ENCODE measurements at places on chromosomes 12 and 14.

DNA sequence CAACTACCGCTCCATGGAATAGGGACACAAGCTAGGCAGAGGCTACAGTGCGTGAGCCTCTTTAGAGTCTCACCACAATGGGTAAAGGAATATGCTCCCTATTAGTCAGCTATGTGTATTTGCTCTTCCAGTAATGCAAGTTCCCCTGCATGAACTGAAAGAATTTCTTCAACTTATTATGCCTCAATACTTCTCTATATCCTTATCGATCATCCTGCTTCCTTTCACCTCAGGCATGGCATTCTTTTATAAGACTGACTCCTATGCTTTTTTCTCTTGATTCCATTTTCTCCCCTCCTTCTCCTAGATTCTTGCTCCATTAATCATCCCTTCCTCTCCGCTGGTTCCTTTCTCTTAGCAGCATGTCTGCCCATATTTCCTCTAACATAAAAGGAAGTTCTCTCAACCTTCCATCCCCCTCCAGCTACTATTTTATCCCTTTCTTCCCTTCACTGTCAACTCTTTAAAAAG lies 94.5 kb upstream of the CPM start:
- no peak for DNase-seq

GRCh38 chr12:52274521-52275120 lies at the start of gene KRT86:
Gene KRT86 (plus strand): TSS chr12:52274645. CDS start chr12:52301917, 27,272 bp downstream.
- no peak for DNase-seq

- DNase-seq, result no peak
These were observed 31.6 kb upstream of the BEGAIN start for GRCh38 chr14:100618763-100619320.

DNA sequence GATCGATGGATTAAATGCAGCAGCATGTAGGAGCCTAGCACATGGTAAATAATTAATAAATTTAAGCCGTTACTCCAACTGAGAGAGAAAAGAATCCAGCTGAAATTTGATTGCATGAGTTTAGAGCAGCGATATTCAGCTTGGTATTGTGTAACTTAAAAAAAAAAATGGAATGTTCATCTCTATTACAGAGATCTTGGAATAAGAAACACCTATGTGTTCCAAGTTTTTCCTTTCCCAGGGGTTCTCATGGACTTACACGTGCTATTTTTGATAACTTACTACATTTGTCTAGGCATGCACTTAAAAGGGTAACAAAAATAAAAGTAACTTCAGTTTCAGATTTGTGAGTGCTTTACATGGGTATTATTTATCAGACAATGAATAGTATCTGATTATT lies 122.8 kb downstream of the RASSF9 start:
- no peak for DNase-seq

DNA sequence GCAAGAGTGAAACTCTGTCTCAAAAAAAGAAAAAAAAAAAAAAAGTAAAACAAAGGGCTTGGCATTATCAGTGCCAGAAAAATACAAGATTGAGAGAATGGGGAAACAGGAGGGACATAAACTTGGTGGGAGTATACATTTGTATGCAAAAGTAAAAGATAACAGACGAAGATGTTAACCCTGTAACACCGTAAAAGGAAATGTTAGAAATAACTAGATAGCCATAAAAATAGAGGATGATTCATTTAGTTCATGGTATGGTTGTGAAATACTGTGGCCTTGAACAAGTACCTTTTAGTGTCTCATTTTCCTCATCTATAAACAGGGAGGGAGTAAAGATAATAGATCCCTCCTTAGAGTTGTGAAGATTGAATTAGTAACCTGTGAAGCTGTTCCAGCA lies 33.3 kb downstream of the ATP2A2 start:
- no peak for DNase-seq

- DNase-seq, result no peak
These were observed 16.6 kb downstream of the ALKBH1 start for GRCh38 chr14:77691259-77691658.

DNA sequence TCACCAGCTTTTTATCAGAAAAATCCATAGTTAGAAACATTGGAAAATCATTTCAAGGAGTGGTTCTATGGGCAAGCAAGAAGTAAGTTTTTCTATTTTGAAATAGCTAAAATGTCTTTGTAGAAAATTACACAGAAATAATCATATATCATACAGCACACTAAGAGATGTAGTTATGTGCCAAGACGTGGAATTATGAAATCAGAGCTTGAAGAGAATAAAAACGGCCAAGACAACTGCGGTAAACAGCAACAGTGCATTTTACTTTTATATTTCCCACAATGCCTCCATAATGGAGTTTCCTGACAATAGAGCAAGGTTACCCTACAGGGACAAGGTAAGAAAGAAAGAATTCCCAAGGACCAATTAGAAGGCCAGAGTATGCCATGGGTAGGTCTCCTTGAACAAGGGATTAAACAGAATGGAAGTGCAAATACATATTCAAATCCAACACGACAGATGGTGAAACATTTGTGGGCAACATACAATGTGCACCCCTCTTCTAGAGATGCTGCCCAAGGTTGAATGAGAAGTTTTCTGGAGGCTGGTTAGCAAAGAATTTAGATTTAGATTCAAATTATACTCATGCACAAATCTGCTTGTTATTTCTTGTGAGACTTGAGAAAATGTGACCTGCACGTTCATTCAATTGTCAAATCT lies 76.1 kb upstream of the BTG1 start:
- DNase-seq, result no peak

- no peak for DNase-seq
These were observed 868 bp downstream of the SPATA7 start for GRCh38 chr14:88386256-88386794.

GRCh38 chr12:106118-106591 lies 39.6 kb downstream of the IQSEC3 start:
- peak; percentile 61 for DNase-seq

- no peak for DNase-seq
These were observed 6.4 kb upstream of the RAB21 start for GRCh38 chr12:71748081-71748850.

GRCh38 chr14:22986508-22987054 lies 4.2 kb upstream of the AJUBA start:
- peak; percentile 60 for DNase-seq

GRCh38 chr14:74645244-74645643 lies 33.2 kb upstream of the LTBP2 start:
- no peak for DNase-seq

- no peak for DNase-seq
These were observed 5.8 kb downstream of the WSB2 start for GRCh38 chr12:118055144-118055557.

- no peak for DNase-seq
These were observed 513.0 kb downstream of the NAV3 start for GRCh38 chr12:78343657-78344056.

DNA sequence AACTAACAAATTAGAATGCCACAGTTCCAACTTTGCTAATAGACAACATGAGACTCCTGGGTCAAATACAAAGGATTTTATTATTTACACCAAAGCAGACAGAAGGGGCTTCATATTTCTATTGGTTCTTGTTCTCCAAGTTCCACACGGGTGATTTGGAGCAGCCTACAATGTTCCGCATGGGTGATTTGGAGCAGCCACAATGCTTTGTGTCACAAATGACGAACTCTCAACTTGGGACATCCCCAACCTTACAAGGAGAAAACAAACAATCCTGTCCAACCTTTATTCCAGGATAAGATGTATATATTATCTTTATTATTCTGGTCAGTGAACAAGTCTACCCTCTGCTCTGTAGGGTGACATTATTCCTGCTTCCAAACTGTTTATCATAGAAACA lies 694.3 kb upstream of the MGAT4C start:
- no peak for DNase-seq

- DNase-seq, result no peak
These were observed 9.8 kb upstream of the RIMKLB start for GRCh38 chr12:8687846-8688601.

- no peak for DNase-seq
These were observed 110.6 kb downstream of the PRMT8 start for GRCh38 chr12:3601461-3602150.

DNA sequence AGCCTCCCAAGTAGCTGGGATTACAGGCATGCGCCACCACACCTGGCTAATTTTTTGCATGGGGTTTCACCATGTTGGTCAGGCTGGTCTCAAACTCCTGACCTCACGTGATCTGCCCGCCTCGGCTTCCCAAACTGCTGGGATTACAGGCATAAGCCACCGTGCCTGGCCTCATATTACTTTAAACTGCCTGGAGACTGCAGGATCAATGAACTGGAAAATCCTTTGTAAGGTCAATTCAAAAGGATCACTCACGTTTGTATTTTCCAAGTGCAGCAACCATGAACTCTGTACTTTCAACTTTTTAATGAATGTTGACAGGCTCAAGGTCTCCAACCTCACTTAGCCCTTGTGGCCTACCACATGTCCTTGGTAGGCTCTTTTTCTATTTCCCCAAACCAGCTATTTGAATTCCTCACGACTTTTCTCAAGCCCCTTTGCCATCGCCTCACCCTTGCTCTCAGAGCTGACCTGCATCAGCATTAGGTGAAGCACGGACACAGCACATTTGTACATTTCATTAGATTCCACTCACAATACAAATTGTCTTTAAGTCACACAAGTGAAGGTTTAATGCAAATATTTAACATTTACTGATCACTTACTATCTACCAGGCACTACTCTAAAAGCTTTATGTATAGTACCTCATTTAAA lies 42.2 kb upstream of the GCH1 start:
- DNase-seq, result no peak

- DNase-seq, result no peak
These were observed 17.5 kb downstream of the ANAPC5 start for GRCh38 chr12:121334513-121335343.

DNA sequence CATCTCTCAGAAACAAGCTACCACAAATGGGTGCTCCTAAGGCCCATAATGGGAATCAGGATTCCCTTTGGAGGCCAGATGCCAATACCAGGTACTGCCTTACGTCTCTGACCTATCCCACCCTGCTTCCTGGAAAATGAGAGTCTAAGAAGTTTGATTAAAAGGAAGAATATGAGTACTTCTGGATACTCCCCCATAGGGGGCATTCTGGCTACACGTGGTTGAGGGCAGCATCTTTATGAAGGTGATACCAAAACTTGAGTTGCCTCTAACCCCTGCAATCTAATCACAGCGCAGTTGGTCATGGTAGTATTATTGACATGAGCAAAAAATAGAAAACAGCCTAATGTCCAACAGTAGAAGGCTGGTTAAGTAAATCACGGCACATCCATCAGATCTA lies 184.2 kb upstream of the LHX5 start:
- no peak for DNase-seq

DNA sequence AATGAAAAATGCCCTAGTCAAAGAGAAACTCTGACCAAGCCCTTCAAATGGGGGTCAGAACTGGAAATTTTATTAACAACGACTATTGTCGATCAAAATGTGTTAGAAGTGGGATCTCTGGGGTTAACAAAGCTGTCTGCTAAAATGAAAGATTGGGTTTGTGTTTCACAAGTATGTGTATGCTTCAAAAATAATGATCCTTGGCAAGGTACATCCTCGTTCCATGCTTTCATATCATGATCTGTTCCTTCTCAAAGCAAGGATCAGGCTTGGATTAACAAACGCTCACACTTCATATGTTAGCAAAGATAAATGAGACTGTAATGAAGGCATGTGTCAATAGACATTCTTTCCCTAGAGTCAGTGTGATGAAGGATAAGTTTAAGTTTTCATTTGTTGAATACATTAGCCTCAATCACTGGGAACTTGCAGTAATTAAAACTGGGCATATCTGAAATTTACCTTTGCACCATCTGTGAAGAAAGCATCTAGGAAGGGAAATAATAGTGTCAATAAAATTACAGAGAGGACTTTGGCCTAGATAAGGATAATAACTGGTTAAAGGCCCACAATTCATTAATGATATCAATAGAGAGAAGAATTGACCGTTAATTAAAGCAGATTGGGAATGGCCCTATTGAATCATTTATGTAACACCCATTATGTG lies 91.8 kb downstream of the RIN3 start:
- DNase-seq, result no peak

DNA sequence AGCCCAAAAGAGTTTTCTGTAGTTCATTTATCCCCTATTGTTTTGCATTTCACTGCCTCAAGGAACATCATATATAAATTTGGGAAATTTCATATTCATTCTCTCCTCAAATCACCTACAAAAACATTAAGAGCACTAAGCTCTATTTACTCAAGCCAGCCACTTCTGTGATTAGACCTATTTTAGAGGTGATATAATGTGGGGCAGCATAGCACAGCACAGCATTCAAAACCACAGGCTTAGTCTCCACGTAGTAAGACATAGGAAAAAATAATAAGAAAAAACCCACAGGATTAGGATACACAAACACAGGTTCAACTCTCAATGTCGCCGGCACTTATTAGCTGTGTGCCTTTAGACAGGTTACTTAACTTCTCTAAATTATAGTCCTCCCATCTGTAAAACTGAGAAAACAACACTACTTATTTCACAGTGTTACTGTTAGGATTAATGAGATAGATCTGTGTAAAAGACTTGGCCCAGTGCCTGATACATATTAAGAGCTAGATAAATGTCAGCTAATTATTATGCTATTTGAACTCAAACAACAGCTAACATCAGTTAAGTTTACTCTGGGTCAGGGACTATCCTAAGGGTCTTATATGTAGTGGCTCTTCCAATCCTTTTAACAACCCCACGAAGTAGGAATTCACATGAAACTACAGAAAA lies 20.3 kb downstream of the DCAF5 start:
- DNase-seq, result no peak

DNA sequence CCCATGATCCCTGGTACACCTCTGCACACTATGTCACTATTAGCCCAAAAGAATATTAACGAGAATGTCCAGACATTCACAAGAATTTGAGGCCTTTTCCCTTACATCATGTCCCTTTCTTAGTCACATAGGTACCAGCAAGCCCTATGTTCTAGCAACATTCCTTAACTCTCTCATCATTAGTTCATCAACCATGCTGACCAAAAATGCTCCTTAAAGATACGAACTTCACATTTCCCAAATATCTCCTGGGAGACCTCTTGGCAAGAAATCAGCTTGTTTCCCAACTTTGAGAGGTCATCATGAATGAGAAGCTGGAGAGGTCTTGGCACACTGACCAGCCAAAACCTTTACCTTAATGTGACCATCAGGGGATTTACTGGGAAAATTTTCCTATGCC lies 4.6 kb downstream of the SALL2 start:
- DNase-seq, result no peak

- DNase-seq, result no peak
These were observed 770.2 kb downstream of the BCL11B start for GRCh38 chr14:98501836-98502235.
